GM03348 (cell line): ENCODE measurements at places on chromosomes 4 and X.

GRCh38 chr4:102799816-102800215, 27.5 kb downstream of the UBE2D3 start:
- no peak for DNase-seq

DNA sequence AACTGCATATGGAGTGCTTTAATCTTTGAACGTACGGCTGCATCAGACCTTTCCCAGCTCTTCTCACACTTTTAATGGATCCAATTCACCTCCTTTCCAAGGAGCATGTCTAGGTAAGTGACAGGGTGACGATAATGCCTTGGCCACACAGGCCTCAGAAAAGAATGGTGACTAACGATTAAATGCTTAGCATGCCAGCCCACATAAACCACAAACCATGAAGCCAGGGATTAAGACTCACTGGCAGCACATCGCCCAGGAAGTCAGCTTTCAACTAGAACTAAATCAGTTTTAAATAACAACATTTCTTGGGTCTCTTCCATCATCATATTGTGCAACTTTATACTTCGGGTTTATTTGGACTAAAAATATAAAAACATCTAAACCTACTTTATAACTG, 28.7 kb downstream of the INPP4B start:
- peak; percentile 65 for DNase-seq

- DNase-seq: no peak
Observed at GRCh38 chrX:40169193-40170101, 71.7 kb upstream of the BCOR start.

DNA sequence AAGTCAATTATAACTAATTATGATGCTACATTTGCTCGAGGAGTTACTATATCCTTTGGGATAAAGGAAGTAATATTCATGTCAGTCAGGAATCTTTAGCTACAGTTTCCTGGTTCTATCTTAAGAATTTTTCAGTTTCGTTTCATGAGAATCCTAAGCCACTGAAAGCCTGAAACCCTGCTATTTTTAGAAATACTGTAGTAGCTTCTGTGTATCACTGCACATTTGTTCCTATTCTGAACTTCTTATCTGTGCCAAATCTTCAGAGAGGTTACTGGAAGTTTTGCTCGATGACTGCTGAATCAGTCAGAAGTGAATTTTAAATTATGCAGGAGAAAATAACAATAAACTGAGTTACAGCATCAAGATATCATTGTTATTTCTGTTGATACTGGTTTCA, 249.2 kb downstream of the TENM3 start:
- DNase-seq: peak; percentile 56

DNA sequence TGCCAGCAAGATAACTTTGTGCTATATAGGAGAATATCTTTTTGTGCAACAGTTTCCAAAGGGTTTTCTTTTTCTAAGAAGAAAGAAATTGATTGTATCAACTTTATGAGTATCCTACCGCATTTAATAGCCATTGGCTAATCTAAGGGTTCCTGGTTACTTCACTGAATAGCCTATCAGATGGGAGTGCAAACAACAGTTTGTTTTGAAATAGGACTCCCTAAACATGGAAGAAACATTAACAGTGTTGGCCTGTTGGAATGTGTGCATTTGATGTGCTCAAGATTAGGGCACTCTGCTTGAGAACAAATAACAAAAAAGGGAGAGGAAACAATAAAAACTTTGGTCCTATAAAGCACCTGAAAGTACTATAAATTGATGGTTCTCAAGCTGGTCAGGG, 29.1 kb downstream of the NPNT start:
- no peak for DNase-seq

DNA sequence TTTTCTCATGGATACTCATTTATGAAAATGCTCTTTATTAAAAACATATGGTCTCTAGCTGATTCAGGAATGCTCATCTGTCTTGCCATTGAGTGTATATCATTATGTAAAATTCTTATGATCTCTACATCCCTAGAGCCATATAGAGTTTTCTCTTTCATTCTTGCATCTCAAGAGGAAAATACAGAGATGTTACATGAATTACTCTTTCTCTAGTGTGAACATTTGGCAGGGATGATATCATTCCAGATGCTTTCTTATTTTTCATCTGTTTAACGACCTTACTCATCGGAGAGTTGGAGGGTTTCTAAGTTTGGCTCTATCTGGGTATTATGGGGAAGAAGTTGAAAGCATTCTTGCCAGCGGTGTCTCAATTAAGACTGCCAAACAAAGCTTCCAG, 202.9 kb upstream of the SLC7A11 start:
- DNase-seq: peak; percentile 64

DNA sequence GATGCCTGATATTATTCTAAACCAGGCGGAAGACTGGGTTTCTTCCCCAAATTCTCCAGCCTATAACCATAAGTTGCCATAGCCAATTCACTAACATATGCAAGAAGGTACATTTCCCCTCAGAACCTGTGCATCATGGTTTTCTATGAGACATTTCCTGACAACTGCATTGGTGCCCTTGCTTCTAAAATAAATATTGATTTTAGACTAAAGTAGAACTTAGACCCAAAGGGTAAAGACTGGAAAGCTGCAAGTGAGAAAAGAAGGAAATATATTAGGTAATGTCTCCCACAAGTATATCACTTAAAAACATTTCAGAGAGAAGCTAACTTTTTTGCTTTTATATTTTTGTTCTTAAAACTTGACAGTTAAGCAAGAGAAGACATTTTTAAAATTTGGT, 125.1 kb downstream of the PPA2 start:
- no peak for DNase-seq

DNA sequence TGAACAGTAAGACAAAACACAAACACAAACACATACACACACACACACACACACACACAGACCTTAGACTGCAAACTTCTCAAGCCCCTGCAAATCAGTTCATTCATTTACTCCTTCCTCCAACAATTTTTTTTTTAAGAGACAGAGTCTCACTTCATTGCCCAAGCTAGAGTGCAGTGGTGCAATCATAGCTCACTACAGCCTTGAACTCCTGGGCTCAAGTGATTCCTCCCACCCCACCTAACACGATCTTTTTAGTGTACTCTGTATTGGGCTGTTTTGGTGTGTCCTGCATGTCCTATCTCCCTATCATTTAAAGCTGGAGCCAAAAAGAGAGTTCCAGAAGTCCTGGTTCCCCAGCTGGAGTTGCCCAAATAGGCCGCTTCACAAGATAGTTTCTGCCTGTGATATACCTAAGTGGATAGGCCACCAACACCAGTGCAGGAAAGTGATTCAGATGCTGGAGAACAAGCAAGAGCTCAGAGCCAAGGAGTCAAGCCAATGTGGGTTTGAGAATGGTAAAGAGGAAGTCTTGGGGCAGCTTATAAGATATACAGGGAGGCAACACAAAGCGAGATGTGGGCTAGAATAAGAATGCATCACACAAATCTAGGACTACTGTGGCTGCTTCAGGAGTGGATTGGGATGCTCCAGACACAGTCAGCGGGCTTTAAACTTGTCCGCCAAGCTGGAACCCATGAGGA, 85.4 kb upstream of the RAPGEF2 start:
- DNase-seq: no peak

- DNase-seq: no peak
Observed at GRCh38 chrX:46117234-46117633, 428.0 kb downstream of the ZNF674 start.

GRCh38 chr4:106478152-106478551, 109.6 kb upstream of the GIMD1 start:
- no peak for DNase-seq

DNA sequence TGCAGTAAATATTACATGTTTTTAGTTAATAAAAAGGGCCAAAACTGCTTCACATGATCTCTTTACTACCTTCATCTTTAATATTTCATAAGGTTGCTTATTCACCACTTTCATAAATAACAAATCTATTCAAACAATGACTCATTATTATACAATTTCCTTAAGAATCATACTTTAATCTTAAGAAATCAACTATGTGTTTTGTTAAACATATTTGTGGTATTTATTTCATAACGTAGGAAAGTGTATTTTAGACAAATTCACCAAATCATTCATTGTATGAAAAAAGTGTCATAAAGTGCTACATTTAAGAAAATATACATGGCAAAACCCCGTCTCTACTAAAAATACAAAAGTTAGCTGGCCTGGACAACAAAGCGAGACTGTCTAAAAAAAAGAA, 150.5 kb upstream of the RXFP1 start:
- DNase-seq: peak; percentile 53

GRCh38 chr4:167492007-167492406, 257.7 kb upstream of the SPOCK3 start:
- DNase-seq: no peak

DNA sequence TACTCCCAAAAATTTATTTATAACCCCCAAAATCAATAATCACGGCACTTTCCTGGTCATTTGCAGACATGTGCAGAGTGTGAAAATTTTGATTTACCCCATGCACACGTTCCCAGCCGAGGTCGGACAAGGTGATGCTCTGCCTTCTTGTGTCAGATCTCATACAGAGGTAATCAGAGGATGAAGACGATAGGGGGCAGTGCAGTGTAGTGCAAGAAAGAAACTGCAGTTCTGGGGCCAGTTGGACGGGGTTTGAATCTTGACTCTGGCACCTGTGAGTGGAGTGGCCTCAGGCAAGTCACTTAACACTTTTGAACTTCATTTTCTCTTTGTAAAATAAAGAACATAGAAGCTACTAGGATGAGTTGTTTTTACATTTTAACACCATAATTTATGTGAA, 88.4 kb downstream of the FRMPD3 start:
- DNase-seq: peak; percentile 38

DNA sequence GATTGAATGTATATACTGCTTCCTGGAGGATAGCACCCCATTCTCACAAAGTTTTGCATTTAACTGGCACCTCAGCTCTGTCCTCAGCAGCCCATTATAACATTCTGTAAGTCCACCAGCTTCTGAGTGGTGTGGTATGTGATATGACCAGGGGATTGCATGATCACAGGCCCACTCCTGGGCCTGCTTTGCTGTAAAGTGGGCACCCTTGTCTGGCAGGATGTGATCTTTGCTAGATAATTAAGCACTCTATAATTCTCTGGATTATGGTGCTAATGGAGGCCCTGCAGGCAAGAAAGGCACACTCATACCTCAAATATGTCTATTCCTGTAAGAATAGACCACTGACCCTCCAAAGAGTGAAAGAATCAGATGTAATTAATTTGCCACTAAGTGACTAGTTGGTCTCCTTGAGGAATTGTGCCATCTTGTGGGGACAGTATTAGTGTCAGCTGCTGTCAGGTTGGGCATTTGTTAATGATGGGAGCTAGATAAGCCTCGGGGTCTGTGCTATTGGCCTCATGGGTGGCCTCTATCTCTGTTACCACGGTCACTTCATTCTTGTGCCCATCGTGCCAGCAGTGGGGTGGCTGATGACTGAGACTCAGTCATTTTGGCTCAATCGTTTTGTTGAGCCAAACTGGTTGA, 2.2 kb upstream of the CFI start:
- peak; percentile 24 for DNase-seq

GRCh38 chrX:9418262-9418661, 46.6 kb upstream of the TBL1X start:
- no peak for DNase-seq
